ENCODE measurements at places on chromosomes 1 and 21. TPM values are rescaled to one million over a fixed set of nuclear protein-coding genes. Genes with fewer than 3 reads are reported as not detected.

DNA sequence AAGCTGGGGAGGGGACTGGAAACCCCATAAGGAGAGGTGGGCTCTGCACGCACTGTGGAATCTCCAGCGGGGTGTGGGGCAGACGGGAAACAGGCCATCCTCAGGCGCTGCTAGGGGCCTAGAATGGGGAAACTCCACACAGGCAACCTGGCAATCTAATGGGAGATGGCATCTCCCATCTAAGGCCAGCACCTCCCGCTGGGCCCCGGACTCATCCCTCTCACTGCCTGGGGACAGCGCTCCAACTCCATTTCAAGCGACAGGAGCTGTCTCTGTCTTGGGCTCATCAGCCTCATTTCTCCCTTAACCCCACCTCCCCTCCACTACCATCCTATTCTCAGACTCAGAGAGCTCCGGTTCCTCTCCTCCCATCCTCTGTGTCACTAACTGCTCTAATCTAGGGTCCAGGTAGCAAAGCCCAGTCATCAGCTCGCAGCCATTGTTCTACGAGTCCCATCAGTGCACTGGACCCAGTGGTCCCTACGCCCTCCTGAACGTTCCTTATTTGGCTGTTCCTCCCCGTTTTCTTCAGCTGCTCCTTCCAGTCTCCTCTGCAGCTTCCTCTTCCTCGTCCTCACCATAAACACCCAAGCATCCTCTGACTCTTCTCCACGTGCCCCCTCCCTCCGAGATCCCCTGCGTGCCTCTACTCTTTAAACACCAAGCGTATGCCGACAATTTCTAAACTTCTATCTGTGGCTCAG lies 93.4 kb upstream of the CASZ1 start:
- H3K4me3 ChIP-seq, result no peak overlapping the region
- H3K36me3 ChIP-seq, result no peaks in the 10 kb centered on the region
- H3K4me1 ChIP-seq, result no peaks in the 10 kb centered on the region
- DNase-seq, result no peak
- H3K27me3 ChIP-seq, result no peaks in the 10 kb centered on the region
- no peak overlapping the region for H3K27ac ChIP-seq

GRCh38 chr1:188463919-188464318 lies 1635.2 kb downstream of the PLA2G4A start:
- no peak overlapping the region for H3K4me3 ChIP-seq
- H3K27ac ChIP-seq, result no peak overlapping the region
- peaks cover 5% of the 10 kb centered on the region for H3K4me1 ChIP-seq
- no peaks in the 10 kb centered on the region for H3K36me3 ChIP-seq
- no peaks in the 10 kb centered on the region for H3K27me3 ChIP-seq
- peak; percentile 18 for DNase-seq

GRCh38 chr21:35484032-35484431 lies 434.9 kb upstream of the RUNX1 start:
- H3K27me3 ChIP-seq, result peaks cover 54% of the 10 kb centered on the region
- H3K4me1 ChIP-seq, result no peaks in the 10 kb centered on the region
- DNase-seq, result no peak
- no peak overlapping the region for H3K4me3 ChIP-seq

DNA sequence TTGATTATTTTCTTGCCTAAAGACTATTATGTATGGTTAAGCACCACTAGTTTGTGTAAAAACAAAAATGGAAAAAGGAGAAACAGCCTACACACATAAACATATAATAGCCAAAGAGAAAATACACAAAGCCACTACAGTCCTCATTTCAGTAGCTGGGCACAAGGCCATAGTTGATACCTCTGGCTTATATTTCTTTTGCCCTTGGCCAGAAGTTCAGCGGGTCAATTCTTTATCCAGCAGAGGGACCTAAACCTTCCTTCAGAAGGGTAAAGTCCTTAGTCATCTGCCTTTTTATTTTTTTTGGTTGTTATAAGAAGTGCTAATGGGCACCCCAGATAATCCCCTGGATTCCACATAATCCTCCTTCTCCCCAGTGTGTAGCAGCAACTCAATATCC lies 134.1 kb downstream of the PIGK start:
- H3K27me3 ChIP-seq, result no peaks in the 10 kb centered on the region
- no peak overlapping the region for H3K4me3 ChIP-seq
- no peak for DNase-seq
- H3K27ac ChIP-seq, result no peak overlapping the region
- no peaks in the 10 kb centered on the region for H3K4me1 ChIP-seq
- no peaks in the 10 kb centered on the region for H3K36me3 ChIP-seq

DNA sequence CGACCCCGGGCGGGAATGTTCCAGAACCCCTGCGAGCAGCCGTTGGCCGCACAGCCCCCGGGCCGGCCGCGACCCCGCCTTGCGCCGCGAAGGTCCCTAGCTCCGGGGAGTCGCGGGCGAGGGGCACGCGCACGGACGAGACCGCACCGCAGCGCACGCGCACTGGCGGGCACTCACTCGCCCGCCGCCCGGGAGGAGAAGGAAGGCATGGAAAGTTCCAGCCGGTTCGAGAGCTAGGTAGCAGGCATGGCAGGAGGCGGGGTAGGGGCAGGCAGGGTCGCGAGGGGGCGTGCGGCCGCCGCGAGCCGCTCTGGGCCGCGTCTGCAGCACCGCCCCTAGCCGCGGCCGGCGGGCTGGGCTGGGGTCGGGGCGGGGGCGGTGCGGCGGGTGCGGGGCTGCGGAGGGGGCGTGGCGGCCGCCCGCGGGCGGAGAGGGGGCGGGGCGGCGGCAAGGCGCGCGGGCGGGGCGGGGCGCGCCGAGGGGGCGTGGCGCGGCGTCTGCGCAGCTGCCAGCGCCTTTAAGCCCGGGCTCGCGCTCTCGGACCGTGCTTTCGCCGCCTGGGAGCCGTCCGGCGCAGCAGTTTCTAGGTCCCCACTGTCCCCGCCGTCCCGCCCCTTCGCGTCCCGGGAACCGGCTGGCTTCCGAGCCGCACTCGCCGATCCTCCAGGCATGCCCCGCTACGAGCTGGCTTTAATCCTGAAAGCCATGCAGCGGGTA lies at the start of the genes MRPS6 and SLC5A3:
TSS of gene MRPS6 (plus strand) at position 547 of the 717 bp plus-strand sequence. CDS start at position 670, 123 bp downstream.
TSS of gene SLC5A3 (plus strand) at position 547 of the 717 bp plus-strand sequence. CDS start 21,621 bp downstream, outside the sequence.
- DNase-seq, result peak; percentile 75
- H3K27ac ChIP-seq, result peak within 1 kb of the TSS; percentile 93
- no peaks in the 10 kb centered on the region for H3K27me3 ChIP-seq
- peak within 1 kb of the TSS; percentile 91 for H3K4me3 ChIP-seq
- H3K36me3 ChIP-seq, result no peaks in the 10 kb centered on the region
- H3K4me1 ChIP-seq, result peaks cover 36% of the 10 kb centered on the region

DNA sequence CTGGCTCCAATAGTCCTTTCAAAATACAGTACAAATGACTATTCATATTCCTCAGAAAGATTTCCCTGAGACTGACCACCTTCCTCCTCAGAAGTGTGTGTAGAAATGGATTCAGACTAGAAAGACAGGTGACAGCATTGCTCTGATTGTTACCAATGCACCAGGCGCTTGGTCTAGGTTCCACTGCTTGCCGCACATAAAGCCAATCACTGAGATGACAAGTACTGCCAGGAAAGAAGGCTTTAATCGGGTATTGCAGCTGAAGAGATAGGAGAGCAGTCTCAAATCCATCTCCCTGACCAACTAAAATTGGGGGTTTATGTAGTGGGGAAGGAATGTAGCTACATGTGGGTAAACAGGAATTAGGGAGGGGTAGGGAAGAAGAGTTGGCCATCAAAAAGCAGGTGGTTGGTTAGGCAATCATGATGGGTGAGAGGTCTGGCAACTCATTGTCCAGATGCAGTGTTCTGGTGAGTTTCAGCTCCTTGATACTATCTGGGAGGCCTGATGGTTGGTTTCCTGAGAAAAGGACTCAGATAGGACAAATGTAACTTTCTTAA lies 98.0 kb downstream of the KCNH1 start:
- no peak overlapping the region for H3K4me3 ChIP-seq
- no peaks in the 10 kb centered on the region for H3K36me3 ChIP-seq
- H3K27ac ChIP-seq, result no peak overlapping the region
- H3K27me3 ChIP-seq, result no peaks in the 10 kb centered on the region

GRCh38 chr1:91876040-91876470 lies 9.9 kb downstream of the TGFBR3 start:
- H3K4me3 ChIP-seq, result no peak overlapping the region
- peaks cover 5% of the 10 kb centered on the region for H3K36me3 ChIP-seq
- H3K4me1 ChIP-seq, result peaks cover 56% of the 10 kb centered on the region
- H3K27me3 ChIP-seq, result no peaks in the 10 kb centered on the region
- no peak for DNase-seq
- no peak overlapping the region for H3K27ac ChIP-seq

DNA sequence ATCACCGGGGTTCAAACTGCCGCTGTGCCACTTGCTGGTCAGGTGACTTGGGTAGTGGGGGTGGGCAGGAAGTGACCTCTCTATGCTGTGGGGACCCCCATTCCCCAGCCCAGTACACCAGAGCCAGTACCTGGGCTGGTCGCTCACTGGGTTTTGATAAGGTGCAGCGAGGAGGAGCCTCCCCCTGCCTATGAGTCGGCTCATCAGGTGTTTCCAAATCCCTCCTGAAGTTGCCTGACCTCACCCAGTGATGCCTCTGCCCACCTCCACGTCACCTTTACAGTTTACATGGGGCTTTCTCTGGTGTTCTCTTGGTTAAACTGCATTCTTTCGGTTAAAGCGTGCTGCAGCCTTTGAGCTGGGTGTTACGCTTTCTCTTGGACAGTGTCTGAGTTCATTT lies 58.2 kb downstream of the ARHGEF10L start:
- peaks cover 18% of the 10 kb centered on the region for H3K4me1 ChIP-seq
- no peak overlapping the region for H3K27ac ChIP-seq
- H3K4me3 ChIP-seq, result no peak overlapping the region
- no peaks in the 10 kb centered on the region for H3K27me3 ChIP-seq

GRCh38 chr1:169604781-169605560 lies 18.7 kb upstream of the F5 start:
- DNase-seq, result no peak
- no peak overlapping the region for H3K4me3 ChIP-seq
- H3K36me3 ChIP-seq, result no peaks in the 10 kb centered on the region
- peaks cover 41% of the 10 kb centered on the region for H3K27me3 ChIP-seq
- no peaks in the 10 kb centered on the region for H3K4me1 ChIP-seq

DNA sequence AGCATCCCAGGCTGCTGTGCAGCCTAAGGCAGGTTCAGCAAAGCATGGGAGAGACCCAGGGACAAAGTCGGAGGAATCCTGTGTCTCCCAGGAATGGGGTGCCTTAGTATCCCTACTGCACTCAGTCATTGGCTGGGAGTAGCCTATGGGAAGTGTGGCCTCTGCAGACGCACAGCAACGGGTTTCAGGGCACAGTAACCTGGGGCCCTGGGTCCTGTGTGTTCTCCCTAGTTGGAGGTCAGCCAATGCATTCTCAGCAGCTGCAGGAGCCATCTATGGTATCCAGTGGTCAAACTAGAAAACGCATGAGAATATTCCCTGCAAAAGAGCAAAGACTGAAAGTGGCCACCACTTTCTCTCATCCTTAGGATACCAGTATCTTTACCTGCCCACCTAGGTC lies 13.7 kb upstream of the C1orf21 start:
- no peak for DNase-seq
- H3K27ac ChIP-seq, result no peak overlapping the region
- no peaks in the 10 kb centered on the region for H3K27me3 ChIP-seq
- H3K36me3 ChIP-seq, result peaks cover 4% of the 10 kb centered on the region

- H3K4me3 ChIP-seq, result no peak overlapping the region
- H3K27ac ChIP-seq, result no peak overlapping the region
- no peaks in the 10 kb centered on the region for H3K27me3 ChIP-seq
- H3K36me3 ChIP-seq, result peaks cover 7% of the 10 kb centered on the region
Measured at GRCh38 chr1:109045595-109045994, 3.7 kb upstream of the WDR47 start.

- H3K4me1 ChIP-seq, result peaks cover 20% of the 10 kb centered on the region
- H3K36me3 ChIP-seq, result no peaks in the 10 kb centered on the region
- no peaks in the 10 kb centered on the region for H3K27me3 ChIP-seq
- no peak overlapping the region for H3K27ac ChIP-seq
Measured at GRCh38 chr21:25396135-25396711, 211.1 kb downstream of the MRPL39 start.

- DNase-seq, result no peak
- no peak overlapping the region for H3K4me3 ChIP-seq
- no peak overlapping the region for H3K27ac ChIP-seq
- H3K27me3 ChIP-seq, result peaks cover 19% of the 10 kb centered on the region
- H3K4me1 ChIP-seq, result no peaks in the 10 kb centered on the region
Measured at GRCh38 chr1:60059468-60059867, 14.1 kb downstream of the C1orf87 start.

DNA sequence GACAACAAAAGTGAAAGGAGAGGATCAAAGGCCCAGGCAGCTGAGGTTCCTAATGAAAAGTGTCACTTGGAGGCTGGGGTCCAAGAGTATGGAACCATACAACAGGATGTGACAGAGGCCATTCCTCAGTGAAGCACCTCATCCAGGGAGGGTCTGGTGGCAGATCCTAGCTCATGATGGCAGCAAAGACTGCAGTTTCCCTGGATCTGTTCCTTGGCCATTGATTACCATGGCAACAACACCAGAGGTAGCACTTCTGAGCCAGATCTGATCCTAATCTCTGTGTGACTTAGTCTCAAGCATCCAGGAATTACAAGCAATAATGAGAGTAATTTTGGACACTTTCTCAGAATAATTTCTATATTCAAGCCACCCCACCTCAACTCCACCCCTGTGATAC lies 12.9 kb downstream of the FAM177B start:
- H3K27ac ChIP-seq, result no peak overlapping the region
- no peaks in the 10 kb centered on the region for H3K36me3 ChIP-seq
- H3K4me1 ChIP-seq, result peaks cover 14% of the 10 kb centered on the region
- no peak overlapping the region for H3K4me3 ChIP-seq
- DNase-seq, result peak; percentile 34

DNA sequence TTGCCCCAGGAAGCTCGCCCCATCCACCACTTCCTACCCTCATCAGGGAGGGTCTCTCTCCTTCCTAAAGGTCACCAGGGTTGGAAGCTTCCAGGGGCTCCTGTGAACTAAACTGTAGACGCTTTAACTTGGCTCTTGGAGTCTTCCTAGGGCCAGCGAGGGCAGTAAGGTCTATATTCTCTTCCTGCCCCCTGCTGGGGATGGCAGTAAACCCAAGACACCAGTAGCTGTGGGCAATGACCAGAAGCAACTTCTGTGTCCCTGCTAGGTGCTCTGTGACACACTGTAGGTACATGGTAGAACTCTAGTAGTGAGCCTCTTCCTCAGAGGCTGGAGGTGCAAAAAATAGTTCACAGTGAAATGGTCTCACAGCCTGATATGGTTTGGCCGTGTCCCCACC lies 30.0 kb downstream of the KCND3 start:
- no peaks in the 10 kb centered on the region for H3K36me3 ChIP-seq
- peak; percentile 19 for DNase-seq
- H3K27ac ChIP-seq, result no peak overlapping the region
- peaks cover 54% of the 10 kb centered on the region for H3K27me3 ChIP-seq
- no peak overlapping the region for H3K4me3 ChIP-seq

GRCh38 chr1:78231894-78232293 lies 186.1 kb downstream of the GIPC2 start:
- H3K27ac ChIP-seq, result no peak overlapping the region
- H3K4me3 ChIP-seq, result no peak overlapping the region
- peaks cover 45% of the 10 kb centered on the region for H3K4me1 ChIP-seq

GRCh38 chr1:54327386-54328065 lies 78.7 kb downstream of the SSBP3 start:
- H3K36me3 ChIP-seq, result no peaks in the 10 kb centered on the region
- H3K27me3 ChIP-seq, result no peaks in the 10 kb centered on the region
- H3K27ac ChIP-seq, result no peak overlapping the region
- DNase-seq, result no peak
- no peak overlapping the region for H3K4me3 ChIP-seq

- H3K36me3 ChIP-seq, result no peaks in the 10 kb centered on the region
- no peak overlapping the region for H3K27ac ChIP-seq
- DNase-seq, result peak; percentile 63
- H3K4me3 ChIP-seq, result no peak overlapping the region
- H3K4me1 ChIP-seq, result no peaks in the 10 kb centered on the region
Measured at GRCh38 chr1:118077331-118078045, 107.5 kb downstream of the SPAG17 start.

The KCNJ9 gene
- total RNA-seq, result 0.07 TPM

The SIPA1L2 gene
- 18.3 TPM for total RNA-seq

The AUNIP gene
- 9.4 TPM for total RNA-seq

The BNIPL gene
- 1.2 TPM for total RNA-seq

The AMY1C gene
- total RNA-seq, result not detected

The UTP11 gene
- 70.3 TPM for total RNA-seq

The TRIM67 gene
- not detected for total RNA-seq
